ENCODE measurements at places on chromosomes 2 and 18.

DNA sequence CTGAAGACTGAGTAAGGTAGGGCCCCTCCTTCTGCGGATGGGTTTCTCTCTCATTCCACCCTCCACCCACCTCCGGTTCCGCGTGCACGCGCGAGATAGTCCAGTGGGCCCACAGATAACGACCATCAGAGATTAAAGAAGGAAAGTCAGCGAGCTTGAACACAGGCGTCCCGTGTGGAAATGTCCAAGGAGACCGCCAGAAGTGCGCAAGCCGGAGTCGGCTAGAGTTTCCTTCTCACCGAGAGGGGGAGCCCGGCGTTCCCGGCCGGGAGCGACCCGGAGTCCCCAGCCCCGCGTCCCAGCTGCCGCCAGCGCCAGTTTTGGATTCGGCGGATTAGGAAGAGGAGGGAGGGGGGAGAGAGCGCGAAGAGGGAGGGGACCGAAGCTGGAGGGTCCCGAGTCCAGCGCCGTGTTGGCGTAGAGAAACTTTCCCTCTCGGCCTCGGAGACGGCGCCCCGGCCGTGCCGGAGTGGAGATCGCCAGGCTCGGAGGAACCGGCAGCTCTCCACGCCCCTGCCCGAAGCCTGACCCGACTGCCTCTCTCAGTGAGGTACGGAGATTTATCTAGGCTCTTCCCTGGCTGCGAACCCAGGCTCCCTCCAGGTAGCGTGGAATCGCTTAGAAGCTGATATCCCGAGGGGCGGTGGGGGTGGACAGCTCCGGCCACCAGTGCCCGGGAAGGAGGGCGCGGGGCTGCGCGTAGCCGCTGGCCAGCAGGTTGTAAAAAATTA lies at the start of gene GULP1:
TSS of gene GULP1 (plus strand) at position 258 of the 731 bp plus-strand sequence. CDS start 185,829 bp downstream, outside the sequence.
- peak; percentile 65 for DNase-seq

DNA sequence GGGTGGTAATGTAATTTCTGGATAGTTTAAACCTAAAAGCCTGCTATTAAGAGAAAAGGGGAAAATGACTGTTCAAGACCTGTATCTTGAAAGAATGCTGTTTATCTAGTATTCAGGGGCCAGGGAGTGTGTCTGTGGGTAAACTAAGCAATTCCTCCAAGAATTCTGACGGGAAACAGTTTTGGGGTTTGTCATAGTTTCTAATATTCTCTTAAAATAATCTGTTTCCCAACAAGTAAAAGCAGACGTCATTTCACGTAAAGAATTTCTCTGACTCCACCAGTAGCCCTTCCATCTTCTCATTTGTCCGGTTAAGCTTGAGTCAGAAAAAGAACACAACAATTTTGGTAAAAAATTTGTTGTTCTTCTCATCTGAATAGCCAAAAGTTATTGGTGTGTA lies 232.1 kb upstream of the EPAS1 start:
- no peak for DNase-seq

GRCh38 chr2:141341444-141341843 lies 789.4 kb downstream of the LRP1B start:
- no peak for DNase-seq

- DNase-seq: no peak
Observed at GRCh38 chr2:19131871-19132270, 226.6 kb downstream of the OSR1 start.

DNA sequence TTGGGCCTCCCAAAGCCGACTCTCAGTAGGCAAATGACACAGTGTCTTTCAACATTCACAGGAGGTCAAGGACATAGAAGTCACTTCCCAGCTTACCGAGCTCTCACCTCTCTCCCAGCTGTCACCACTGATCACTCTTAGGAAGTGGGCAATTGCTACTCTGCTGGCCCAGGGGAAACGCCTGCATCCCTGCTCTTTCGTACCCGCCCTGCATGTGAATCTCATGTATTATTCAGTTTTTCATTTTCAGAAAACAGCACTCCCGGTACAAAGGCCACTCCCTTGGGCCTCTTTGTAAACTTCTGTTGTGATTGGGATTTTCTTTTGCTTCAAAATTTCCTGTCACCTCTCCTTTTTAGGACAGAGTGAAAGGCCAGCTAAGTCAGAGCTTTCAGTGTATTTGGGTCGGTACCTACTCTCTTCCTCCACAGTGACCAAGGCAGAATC lies 15.4 kb downstream of the MRPL44 start:
- DNase-seq: no peak

DNA sequence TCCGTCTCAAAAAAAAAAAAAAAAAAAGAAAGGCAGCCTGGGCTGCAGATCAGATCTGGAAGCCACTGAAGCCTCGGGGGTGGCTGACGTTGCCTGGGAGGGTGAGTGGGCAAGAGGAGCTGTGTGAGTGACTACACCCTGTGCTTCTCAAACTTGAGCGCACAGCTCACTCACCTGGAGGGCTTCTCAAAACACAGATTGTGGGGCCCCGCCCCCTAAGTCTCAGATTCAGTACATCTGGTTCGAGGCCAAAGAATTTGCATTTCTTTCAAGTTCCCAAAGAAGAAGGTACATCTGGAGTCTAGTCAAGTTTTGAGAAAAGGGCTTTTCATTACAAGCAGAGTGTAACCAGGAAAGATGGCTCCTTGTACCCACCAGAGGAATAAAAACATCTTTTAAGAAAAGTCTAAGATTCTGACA lies 97.7 kb upstream of the CAB39 start:
- DNase-seq: no peak

DNA sequence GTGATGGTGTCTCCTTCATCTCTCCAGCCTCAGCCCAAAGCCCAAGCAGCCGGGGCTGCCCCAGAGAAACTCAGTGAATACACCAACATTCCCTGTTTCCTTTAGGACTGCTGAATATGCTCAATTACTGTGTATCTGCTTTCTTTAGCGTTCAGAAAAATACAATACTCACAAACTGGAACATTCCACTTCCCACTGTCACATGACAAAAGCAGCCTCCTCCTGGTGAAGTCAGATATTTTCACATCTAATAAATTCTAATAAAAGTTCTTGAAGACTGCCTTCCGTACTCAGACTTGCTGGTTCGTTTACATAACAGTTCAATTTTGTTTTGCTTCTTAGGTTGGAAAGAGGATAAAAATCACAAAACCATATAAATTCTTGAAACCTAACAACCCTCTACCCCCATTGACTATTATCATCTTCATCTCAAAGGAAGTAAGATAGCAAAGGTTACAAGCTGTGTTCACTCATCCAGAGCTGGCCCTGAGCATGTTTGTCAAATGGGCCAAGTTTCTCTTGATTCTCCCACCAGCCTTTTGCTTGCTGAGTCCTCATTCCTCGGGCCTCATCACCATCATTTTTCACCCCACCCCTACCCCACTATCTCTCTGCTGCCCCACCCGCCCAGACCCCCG lies 190.8 kb upstream of the HNRNPA3 start:
- no peak for DNase-seq

- DNase-seq: no peak
Observed at GRCh38 chr2:26500406-26500805, 22.5 kb upstream of the OTOF start.

DNA sequence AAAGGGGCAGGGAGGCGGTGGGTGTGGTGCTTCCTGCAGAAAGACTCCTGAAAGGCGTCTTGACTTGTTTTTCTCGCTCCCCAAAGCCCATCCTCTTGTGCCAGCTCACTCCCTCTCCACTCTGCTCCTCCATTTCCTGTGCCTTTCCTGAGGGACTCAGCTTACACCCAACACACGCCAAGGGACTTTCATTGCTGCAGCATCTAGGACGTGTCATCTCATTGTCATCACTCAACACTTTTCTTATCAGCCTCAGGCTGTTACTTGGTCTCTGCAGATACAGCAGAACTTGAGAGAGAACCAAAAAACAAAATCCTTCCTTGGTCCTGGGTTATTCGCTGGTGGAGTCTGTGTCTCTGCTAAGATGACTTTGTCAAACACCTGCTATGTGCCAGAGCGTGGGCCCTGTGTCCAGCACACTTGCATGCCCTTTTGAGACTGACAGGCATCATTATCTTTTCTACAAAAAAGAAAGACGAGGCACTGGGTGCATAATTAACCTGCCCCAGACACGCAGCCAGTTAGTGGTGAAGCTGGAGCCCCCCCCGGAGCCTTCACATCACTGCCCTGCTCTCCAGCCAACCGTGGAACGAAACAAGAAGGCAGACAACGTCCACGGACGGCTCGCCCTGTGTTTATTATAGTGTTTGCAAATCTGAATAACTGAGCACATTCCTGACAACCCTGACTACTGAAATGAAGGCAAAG lies 261.7 kb upstream of the HDAC4 start:
- DNase-seq: no peak

DNA sequence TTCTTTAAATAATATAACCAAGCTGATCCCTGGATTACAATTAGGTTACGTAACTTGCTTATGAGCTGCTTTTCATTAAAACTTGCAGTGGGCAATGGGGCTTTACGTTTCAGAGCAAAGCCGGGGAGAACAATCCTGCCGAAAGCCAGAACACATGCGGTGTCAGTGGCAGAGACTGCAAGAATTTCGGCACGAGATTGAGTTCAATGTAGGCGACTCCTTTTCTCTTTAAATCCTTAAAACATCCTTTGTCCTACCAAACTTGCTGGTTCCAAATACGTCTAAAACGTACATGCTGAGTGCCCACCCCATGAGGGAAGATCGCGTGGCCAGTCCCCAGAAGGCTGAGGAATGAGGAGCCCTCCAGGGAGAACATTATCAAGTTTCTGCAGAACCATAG lies 36.8 kb upstream of the NCOA1 start:
- DNase-seq: no peak

- DNase-seq: no peak
Observed at GRCh38 chr2:88187927-88188326, 17.8 kb downstream of the THNSL2 start.

DNA sequence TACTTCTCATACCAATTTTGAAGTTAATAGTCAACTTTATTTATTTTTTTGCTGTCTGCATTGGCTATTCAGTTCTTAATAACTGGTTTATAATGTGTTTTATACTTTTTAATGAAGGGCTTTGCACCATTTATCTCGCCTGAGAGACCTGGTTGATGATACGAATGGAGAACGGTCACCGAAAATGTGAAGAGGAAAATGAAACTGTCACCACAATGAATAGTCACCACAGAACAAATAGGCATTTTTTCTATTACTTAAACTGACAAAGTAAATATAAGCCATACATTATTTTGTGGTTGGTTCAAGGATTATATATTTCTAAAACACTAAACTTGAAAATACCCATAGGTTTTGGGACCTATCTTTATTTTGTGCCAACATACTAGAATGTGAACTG lies 20.4 kb downstream of the C18orf54 start:
- DNase-seq: no peak

DNA sequence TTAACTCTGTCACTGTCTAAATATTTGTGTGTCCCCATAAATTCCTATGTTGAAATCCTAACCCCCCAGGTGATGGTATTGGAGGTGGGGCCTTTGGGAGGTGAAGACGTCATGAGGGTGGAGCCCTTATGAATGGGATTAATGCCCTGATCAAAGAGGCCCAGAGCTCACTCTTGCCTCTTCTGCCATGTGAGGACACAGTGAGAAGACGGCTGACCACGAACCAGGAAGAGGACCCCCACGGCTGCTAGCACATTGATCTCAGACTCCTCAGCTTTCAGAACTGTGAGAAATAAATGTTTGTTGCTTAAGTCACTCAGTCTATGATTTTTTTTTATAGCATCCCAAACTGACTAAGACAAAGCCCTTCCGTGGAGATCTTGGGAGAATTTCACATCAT lies 71.2 kb downstream of the BCL2L11 start:
- DNase-seq: no peak

DNA sequence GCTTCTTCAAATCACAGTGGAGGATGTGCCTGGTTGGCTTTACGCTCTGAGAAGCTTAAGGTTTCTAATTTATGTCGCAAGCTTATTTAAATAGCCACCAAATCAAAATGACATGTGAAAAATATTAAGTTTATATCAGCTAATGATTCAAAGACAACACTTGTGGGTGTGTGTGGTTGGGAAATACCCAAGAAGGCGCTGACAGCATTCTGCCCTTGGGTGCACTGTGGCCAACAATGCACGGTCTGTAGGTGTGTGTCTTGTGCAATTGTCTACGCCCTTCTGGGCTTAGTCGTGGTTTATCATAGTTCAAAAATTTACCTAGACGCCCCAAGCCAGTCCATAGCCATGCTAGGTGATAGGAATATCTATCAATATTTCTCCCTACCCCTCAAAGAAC lies 60.9 kb downstream of the KCTD1 start:
- no peak for DNase-seq

- DNase-seq: no peak
Observed at GRCh38 chr2:217512259-217512658, 490.5 kb downstream of the TNS1 start.

GRCh38 chr2:112153501-112153900 lies 15.3 kb downstream of the FBLN7 start:
- no peak for DNase-seq

DNA sequence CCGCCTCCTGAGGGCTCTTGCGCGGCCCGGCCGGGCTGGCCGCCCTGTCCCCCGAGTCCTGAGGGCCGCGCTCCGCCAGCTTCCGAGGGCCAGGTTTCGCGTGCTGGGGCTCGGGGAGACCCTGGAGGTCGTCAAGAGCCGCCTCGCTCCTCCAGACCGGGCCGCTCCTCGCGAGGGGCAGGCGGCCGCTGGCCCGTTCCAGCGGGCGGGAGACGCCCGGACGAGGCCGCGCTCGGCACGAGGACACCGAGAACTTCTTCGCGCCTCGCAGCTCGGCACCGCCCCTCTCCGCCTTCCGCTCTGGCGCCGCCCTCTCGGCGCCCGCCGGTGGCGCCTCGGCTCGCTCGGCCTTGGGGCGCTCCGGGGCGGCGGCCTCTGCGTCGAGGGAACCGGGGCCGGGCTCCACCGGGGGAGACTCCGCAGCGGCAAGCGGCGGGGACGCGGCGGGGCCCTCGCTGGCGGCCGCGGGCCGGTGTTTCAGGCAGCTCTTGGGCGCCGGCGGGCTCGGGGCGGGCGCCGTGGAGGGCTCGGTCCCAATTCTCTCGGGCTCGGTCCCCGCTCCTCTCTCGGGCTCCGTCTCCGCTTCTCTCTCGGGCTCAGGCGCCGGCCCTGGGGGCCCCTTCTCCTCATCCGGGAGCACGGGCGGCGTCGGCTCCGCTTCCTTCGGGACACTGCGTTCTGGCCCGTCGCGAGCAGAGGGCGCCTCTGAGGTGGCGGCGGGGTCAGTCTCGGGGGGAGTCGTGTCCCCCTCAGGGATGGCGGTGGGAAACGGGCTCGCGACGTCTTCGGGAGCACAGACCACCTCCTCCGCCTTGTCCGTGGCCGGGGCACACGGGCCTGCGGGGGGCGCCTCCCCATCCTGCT lies 91.6 kb upstream of the MGAT4A start:
- no peak for DNase-seq

GRCh38 chr2:39356922-39357639 lies 80.0 kb downstream of the MAP4K3 start:
- no peak for DNase-seq

- no peak for DNase-seq
Observed at GRCh38 chr2:162256591-162256991, 13.3 kb upstream of the FAP start.

- no peak for DNase-seq
Observed at GRCh38 chr2:97651114-97651513, 5.3 kb downstream of the COX5B start.

- no peak for DNase-seq
Observed at GRCh38 chr2:222309361-222309760, 10.6 kb upstream of the PAX3 start.
